ENCODE measurements at places on chromosomes 6 and 20. TPM values are rescaled to one million over a fixed set of nuclear protein-coding genes. Genes with fewer than 3 reads are reported as not detected.
A peak's percentile ranks its signal among the peaks of the same experiment; 100 is the strongest.

The TFAP2C gene
- total RNA-seq: not detected

DNA sequence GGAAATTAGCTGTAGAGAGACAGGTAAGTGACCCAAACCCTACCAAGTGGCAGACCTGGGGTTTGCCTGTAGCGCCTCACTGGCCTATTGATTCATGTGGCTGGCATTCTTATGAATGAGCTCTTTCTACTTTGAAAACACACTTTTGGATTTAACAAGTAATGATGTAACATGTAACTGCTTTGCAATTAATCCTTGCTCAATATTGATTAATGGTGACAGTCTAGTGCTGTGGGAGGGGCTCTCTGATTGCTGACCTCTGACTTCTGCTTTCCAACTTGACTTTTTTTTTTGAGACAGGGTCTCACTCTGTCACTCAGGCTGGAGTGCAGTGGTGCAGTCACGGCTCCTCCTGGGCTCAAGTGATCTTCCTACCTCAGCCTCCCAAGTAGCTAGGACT lies 82.7 kb downstream of the TIAM2 start:
- no peak for DNase-seq

- peak; percentile 88 for DNase-seq
Measured at GRCh38 chr6:141451511-141452353, 681.0 kb upstream of the GJE1 start.

DNA sequence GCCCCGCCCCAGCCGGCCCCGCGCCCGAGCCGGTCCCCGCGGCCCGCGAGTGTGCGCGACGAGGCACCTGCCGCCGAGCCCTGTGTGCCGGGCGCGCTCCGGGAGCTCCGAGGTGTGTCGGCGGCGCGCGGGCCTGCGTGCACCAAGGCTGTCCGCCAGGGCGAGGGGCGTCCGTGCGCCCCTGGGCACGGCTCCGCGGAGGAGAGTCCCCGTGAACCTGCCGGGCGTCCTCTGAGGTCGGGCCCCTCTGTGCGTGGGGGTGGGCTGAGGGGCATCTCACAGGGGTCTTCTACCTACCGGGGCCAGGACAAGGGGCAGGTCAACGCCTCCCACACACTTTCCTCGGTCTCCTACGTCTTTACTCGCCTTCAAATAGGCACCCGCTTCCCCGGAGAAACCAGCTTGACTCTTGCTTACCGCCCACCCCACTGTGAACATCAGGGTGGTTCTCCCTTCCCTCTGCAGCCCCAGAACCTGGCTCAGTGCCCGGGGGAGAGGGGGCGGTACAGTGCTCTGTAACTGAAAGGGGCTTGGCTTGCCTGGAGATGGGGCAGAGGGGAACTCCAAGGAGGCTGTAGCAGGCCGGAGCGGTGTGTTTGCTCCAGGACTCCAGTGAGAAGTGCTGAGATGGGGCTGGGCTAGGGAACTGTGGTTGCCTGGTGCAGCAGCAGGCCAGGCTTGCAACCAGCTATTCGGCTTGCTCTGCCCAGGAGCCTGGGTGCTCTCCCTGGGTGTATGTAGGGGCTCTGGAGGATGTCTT lies at the start of gene SAMD10:
Gene SAMD10 (minus strand): TSS at position 86 of the 760 bp plus-strand sequence. CDS start 175 bp downstream, outside the sequence.
- DNase-seq: no peak

The C6orf118 gene
- total RNA-seq: not detected

DNA sequence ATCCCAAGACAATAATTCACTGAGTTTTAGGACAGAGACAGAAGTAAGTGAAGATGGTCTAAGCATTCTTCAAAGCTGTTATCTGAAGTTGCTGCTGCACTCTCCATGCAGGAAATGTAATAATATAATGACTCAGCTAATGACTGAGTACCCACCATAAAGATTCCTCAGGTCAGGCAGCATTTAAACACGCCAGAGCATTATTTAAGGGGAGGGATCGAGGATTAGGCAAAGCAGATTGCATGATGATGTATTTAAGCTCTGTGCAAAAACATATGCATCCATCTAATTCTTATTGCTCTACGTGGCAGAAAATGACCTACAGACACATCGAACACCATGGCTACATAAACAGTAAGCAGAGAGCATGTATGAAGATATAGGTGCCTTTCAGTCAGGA lies 216.4 kb downstream of the UNC5CL start:
- no peak for DNase-seq

GRCh38 chr20:32920066-32920465 lies 61.3 kb downstream of the EFCAB8 start:
- DNase-seq: no peak

GRCh38 chr6:157456524-157456829 lies 75.5 kb downstream of the ZDHHC14 start:
- DNase-seq: no peak

- DNase-seq: no peak
Measured at GRCh38 chr20:60513141-60513540, 554.9 kb downstream of the CDH26 start.

GRCh38 chr6:41836022-41836659 lies 48.6 kb downstream of the TOMM6 start:
- DNase-seq: peak; percentile 38

The CPNE1 gene
- 168 TPM for total RNA-seq

GRCh38 chr20:8782804-8783203 lies 286.1 kb upstream of the PLCB4 start:
- DNase-seq: peak; percentile 82

Measured in LHCN-M2 (cell line).